ENCODE measurements at places on chromosomes 6 and 20.

- DNase-seq, result no peak
Observed at GRCh38 chr6:31908791-31909190, 6.9 kb upstream of the ZBTB12 start.

- no peak for DNase-seq
Observed at GRCh38 chr6:168136622-168137021, 57.6 kb upstream of the FRMD1 start.

GRCh38 chr6:4420160-4420865, 284.9 kb upstream of the ECI2 start:
- no peak for DNase-seq

GRCh38 chr6:43943099-43943766, 173.2 kb downstream of the VEGFA start:
- peak; percentile 53 for DNase-seq

- DNase-seq, result no peak
Observed at GRCh38 chr6:105764315-105764714, 321.8 kb upstream of the PRDM1 start.

- DNase-seq, result no peak
Observed at GRCh38 chr6:146937316-146937715, 266.9 kb upstream of the STXBP5 start.

DNA sequence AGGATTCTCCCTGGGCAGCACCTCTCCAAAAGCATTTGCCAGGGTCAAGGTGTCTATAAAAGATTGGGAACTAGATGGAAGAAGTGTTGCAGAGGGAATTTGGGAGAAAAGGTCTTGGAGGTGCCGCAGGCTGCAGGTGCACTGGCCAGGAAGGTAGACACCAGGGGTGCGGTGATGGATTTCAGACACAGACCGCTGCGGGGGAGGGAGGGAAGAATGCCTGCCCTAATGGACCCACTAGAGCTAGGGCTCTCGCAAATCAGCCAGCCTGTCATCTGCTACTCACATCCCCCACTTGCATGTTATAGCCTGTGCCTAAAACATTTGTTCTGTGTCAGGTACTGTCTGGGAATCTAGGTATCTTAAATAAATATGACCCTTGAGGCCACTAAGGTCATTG, 193.6 kb upstream of the SLC24A3 start:
- no peak for DNase-seq

- no peak for DNase-seq
Observed at GRCh38 chr6:28585335-28585734, 59.7 kb downstream of the GPX5 start.

- DNase-seq, result no peak
Observed at GRCh38 chr6:74857157-74857556, 348.7 kb downstream of the COL12A1 start.

DNA sequence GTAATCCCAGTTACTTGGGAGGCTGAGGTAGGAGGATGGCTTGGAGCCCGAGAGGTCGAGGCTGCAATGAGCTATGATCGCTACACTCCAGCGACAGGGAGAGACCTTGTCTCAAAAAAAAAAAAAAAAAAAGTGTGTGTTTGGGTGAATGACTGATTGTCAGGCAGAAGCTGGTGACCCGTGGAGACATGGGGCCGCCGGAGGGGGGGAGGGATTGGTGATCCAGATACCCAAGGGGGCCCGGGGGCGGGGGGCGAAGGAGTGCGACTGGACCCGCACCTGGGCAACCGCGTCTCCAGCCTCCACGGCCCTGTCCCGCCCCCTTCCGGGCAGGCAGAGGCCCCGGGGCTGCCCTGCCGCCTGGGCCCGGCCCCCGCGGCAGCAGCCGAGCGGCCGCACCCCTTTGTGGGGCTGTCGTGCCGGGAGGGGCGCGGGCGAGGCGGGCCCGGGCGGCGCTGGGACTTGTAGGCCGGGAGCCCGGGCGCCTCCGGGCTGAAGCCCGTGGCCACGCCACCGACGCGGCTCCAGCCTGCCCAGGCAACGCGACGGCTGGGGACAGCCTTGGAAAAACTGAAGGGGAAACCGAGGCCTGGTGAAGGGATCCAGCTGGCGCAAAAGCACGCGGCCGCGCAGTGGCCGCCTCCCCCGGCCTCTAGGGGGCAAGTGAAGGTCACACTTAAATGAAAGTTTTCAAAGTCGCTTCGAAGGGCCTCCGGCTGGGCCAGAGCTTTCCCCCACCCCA, 2.1 kb upstream of the RBM38 start:
- DNase-seq, result peak; percentile 85

DNA sequence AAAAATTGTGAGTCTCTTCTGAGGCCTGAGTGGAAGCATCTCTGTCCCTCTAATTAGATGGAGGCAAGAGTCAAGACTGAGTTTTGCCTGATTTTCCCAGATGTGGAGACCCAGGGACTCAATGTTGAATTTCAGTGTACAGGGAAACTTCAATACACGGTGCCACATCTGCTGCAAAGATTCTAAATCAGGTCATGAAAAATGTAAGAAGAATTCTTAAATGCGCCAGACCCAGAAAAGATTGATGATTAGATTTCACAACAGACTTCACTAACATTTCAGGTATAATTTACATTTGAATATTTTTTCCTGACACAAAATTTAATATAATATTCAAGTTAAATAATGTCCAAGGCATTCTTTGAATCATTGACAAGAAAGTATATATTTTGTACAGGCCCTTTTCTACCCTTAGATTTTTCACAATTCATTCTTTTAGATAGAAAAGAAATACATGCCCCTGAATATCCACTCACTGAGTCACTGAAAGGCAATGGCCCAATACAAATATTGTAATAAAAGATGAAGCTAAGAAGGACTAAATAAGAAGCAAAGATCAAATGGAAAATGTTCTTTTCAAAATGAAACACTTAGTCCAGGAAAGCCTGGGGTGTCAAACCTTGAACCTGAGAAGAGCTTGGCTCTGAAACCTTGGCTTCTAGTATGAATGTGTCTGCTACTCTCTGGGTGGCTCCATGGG, 18.2 kb upstream of the HDGFL1 start:
- no peak for DNase-seq

DNA sequence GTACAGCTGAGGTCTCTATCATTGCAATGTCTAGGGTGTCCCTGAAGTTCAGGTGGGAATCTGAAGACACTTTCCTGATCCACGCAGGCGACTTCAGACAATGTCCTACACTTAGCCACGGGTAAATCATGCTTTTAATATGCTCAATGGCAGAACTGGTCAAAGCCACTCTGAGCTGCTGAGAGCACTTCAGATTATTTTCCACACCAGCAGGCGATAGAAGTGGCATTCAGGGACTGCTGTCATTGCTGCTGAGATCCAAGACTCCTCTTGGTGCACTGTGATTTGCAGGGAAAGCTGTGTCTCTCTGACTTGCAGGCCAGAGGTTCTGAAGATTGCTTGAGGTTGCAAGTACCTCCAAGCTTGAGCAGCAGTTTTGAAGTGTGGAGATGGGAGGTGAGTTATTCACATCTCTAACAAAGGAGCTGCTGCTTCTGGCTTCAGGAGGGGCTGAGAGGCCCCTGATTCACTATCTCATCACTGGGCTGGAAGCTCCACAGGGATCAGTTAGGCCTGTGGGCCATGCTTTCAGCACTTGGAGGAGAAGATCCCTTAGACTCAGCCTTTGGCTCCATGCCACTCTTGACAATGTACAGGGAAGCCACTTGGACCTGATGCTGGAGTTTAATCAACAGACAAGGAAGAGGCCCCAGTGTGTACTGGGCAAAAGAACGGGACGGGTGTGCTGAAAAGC, 2.9 kb upstream of the SSTR4 start:
- peak; percentile 45 for DNase-seq

GRCh38 chr6:5338177-5338960, 77.1 kb downstream of the FARS2 start:
- no peak for DNase-seq

GRCh38 chr20:45320948-45321595, 13.0 kb upstream of the MATN4 start:
- no peak for DNase-seq

DNA sequence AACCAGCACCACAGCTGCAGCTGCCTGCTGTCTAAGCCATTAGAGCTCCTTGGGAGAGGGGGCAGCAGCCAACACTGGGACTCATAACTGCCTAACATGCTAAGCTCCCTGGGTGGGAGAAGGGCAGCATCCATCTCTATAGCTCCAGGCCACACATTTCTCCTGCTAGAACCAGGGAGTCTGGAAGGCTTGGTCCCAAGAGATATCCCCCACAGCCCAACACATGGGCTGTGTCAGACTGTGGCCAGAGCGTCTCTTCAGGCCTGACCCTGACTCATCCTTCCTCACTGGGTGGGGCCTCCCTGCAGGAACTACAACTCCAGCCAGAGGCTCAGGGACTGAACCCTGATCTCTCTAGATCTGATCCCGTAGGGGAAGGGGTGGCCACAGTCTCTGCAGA, 411.1 kb downstream of the HDGFL1 start:
- DNase-seq, result no peak

GRCh38 chr6:82277686-82278085, 30.1 kb upstream of the IBTK start:
- no peak for DNase-seq

DNA sequence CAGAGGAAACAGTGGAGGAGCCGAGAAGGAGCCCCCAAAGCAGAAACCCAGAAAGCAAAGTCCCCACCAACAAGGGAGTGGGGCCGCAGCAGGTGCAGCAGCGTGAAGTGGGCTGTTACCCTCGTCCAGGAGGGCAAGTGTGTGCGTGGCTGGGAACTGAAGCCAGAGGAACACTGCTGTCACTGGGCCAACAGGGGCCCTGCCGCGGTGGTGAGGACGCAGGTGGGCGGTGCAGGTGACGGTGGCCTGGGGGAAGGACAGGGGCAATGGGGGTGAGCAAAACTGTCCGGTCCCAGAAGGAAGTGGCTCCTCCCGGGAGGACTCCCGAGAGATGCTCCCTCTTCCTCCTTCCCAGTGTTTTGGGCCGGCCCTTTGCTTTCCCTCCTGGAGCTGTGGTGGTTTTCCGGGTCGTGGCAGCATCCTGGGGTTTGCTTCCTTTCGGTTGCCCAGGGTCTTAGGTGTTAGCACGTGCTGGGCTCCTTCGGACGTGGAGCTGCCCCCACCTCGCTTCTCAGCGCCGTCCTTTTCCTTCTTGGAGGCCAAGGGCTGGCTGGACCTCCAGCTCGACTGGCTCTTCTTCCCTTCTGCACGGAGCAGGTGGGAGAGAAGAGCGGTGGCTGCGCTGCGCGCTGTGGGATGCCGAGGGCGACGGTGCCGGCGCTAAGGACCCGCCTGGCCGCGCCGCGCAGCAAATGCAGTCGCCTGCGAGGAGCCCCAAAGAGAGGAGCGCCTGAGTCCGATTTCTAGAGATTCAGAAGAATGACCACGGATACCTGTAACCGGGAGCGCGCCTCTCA, 62.7 kb upstream of the SLC2A12 start:
- DNase-seq, result no peak

DNA sequence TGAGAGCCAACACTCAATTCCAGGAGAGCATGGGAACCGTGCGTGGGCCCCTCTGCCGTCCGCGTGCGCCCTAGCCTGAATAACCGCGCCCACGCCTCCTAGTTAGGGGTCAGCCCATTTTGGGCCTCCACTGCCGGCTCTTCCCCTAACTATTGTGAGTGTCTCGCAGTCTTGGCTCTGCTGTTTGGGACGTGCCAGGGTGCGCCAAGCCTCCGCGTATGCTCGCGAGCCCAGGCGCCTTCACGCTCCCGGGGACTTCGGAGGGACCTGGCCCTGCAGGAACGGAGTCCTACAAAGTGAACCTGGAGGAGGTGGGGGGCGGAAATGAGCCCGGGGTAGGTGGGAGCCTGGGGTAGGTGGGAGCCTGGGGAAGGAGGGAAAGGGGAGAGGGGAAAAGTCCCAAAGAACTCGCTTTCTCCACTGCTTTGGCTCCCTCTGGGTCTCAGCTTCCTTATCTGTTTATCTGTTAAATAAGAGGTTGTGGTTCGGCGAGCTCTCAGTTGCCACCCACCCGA, 873 bp upstream of the GCM2 start:
- no peak for DNase-seq

- DNase-seq, result no peak
Observed at GRCh38 chr6:84912472-84913322, 148.3 kb upstream of the TBX18 start.

DNA sequence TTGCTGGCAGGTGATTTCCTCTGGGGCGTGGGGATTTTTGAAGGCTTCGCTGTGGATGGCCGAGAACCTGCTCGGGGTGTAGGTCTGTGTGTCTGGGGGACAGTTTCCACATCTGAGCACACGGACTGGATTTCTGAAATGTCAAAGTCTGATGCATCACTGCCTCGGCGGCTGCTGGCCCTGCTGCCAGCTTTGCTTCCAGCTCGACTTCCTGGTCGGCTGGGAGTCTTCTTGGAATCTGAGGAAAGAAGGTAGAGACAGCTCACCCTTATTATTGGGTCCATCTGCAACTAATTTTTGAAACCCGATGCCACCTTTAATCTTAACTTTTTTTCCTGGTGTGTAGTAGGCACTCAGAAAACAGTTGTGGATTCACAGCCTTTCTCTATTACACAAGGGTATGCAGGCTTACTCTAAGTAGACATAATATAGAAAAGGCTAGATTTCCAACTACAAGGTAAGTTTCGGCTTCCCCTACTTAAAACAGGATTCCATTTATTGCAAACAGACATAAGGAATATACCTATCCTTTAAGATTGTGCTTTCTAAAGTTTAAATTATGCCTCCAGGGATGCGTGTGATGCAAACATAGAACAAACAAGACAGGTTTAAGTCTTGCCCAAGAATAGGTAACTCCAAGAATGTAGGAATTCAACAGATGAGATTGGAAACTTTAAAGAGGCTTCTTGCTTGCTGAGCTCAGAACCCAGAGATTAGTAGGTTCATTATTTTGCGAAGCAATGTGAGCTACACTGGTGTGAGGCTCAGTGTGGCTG, 183.5 kb downstream of the DST start:
- DNase-seq, result no peak

GRCh38 chr6:154732538-154733182, 556 bp upstream of the SCAF8 start:
- peak; percentile 79 for DNase-seq

- no peak for DNase-seq
Observed at GRCh38 chr20:59572515-59572914, 31.8 kb upstream of the PHACTR3 start.

- no peak for DNase-seq
Observed at GRCh38 chr6:26159357-26160273, 72.4 kb downstream of the HFE start.

DNA sequence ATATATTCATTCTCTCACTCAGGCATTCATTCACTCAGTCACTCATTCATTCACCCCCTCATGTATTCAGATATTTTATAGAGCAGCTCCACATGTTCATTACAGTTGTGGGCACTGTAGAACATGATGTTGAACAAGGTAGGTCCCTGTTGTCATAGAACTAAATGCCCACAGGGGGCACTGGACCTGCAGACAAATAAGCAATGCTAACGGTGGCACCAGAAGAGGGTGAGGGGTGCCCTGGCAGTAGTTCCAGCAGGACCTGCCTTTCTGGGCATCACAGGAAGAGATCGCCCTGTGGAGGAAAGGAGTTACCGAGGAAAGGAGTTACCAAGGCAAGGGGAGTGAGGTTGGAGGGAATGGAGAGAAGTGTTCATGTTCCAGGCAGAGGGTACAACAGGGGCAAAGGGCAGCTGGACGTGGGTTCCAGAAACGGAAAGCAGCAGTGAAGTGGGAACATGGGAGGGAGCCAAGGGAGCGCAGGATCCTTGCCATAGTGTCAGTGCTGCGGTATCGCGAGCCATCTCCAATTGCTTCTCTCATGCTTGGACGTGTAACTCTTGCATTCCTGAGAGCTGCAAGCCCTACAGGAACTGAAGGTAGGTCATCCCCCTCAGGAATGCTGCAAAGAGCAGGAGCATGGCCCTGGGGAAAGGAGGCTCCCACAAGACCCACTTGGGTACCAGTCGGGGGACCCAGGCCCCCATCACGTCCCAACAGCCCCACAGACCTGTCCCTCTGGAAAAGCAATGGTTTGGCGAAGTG, 128.2 kb downstream of the EDN3 start:
- no peak for DNase-seq
